LNCaP clone FGC (cell line): ENCODE measurements at places on chromosomes 3 and 15.

DNA sequence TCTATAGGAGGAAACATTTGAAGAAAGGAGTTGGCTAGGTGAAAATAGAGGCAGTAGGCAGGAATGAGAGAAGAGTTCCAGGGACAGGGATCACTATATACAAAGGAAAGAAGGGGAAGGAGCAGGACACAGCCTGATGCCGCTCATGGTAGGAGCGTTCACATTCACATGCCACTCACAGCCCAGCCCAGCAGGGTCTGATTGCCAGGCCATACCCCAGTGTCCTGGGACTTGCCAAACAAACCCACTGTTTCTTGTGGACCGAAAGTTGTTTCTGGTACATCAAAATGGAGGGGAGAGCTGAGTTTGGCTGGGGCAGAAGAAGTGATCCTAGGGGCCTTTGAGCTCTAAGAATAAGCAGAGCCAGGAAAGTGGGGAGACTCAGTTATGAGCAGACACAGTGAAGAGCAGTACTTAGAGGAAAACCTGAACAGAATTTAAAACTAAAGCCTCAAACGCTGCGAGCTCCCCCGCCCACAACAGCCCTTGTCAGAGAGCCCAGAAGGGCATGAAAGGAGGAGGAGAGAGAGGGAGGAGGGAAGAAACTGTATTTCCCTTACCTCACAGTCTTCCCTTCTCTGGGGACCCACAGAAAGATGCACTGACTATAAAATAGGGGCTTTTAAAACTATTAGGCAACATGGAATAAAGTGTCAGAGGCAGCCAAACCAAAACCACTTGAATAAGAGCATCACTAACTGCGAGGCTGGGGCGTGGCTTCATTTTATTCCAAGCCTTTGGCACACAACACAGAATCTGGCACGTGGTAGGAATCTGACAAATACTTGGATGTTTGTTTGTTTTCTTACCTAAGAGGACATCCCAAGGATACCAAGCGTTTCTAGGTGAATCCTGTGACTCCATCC, 129.0 kb downstream of the RPL22L1 start:
- peak; percentile 47 for DNase-seq

DNA sequence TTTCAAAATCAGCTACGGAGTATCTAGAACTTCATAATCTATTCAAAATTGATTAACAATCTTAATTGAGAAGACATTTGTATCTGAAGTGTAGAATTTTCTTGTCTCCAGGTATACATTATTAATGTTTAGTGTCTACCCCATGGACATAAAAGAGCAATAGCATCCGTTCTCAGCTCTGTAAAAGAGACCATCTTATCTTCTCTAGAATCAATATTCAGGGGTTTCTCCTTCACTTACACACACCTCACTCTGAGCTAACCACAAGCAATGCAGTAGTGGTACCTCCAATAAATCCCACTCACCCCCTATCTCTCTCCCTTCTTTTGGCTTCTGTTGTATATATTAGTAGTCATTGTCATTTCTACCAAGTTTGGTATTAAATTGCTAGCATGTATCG, 16.2 kb downstream of the MBNL1 start:
- no peak for DNase-seq

DNA sequence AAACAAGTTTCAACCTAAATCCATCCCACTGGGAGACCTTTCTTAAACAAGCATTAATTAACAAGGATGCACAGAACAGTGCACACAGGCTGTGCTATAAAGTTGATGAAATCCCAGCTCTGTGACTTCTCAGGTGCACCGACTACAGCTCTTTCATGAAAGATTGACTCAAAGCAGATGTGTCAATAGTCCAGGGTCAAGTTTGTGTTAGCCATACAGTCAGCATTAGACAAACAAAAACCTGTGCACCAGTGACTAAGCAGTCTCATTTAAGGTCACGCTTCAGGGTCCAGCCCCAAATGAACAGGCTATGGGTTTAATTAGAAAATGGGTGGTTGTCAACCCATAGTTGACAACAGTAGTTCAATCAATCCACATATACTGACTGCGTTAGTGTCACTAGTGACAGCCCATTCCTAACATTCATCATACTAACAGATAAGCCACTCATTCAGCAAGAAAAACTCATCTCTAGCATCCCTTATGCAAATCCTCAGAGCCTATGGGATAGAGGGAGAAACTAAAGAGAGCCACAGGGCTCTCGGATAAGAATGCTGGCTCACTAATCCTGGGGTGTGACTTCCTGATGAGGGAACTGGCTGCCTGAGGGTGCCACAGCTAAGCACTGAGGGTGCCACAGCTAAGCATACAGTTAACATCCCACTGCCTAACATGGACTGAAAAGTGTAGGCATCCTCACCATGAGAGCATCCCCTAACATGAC, 84.1 kb downstream of the WNT5A start:
- peak; percentile 70 for DNase-seq

- DNase-seq = no peak
These were observed 76.0 kb upstream of the FAN1 start for GRCh38 chr15:30827625-30828303.

DNA sequence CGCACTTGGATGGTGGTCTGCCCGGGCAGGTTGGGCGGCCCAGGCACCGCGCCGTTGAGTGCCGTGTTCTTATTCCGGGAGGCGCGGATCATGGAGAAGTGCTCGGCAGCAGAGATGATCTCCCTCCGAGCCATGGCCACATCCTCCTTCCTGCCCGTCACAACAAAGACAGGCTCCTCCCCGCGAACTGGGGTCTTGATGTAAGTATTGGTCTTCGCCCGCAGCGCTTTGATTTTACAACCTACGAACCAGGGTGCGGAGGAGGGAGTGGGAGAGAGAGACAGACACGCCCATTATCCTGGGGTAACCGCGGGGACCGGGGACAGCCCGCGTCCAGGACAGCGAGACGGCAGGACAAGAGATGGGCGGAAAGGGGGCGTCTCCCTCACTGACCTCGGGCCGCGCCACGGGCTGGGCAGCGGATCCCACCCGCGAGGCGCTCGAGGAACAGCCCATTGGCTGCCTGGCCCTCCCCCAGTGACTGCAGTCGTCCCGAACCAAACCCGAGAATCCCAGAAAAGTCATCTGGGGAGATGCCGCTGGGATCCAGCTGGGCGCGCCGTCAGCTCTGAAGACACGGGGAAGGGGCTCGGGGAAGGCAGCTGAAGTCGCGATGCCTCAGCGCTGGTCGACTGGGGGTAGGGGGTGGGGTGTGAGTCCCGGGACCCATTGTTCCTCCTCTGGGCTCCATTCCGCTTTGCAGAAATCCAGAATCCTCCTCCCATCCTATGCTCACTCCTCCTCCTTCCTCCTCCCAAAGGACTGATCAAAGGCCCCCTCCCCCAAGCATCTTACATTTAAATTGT, 1.2 kb downstream of the MEX3B start:
- no peak for DNase-seq

DNA sequence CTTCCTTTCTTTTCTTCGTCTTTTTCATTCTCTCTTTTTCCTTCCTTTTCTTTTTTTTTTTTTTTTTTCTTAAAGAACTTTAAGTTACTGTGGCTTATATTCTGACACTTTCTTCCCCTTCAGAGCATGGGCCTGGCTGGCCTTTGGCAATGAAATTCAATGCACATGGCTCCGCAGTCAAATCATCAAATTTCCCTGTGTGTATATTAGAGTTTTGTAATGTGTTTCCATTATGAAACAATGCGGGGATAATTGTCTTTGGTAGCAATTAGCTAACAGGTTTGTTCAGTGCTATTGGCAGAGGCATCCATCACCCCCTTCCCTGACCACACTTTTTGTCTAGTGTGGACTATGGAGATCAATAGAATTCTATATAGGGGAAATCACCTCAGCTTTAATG, 80.5 kb downstream of the CDIN1 start:
- no peak for DNase-seq

GRCh38 chr15:81126892-81127291, 7.2 kb upstream of the CFAP161 start:
- DNase-seq = peak; percentile 83

- DNase-seq = no peak
These were observed 2.8 kb downstream of the ACTL6A start for GRCh38 chr3:179565496-179565895.
